ENCODE measurements at places on chromosomes 16 and 17.

DNA sequence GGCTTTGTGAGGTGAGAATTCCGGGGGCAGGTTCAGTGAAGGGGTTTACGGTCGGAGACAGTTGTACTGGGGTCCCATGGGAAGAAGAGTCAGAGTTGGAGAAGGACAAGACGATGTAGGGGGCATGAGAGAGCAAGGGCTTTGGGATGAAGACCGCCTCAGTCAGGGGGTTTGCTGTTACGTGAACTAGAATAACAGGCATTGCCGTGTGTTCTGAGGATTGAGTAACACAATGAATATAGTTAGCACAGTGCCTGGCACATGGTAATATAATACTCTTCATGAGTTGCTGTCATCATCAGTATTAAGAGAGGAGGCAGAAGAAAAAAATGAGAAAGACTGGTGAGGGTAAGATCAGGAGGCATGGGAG, 577 bp downstream of the ZNF646 start:
- no peak for DNase-seq

GRCh38 chr16:79691007-79691406, 90.5 kb upstream of the MAF start:
- DNase-seq: no peak

DNA sequence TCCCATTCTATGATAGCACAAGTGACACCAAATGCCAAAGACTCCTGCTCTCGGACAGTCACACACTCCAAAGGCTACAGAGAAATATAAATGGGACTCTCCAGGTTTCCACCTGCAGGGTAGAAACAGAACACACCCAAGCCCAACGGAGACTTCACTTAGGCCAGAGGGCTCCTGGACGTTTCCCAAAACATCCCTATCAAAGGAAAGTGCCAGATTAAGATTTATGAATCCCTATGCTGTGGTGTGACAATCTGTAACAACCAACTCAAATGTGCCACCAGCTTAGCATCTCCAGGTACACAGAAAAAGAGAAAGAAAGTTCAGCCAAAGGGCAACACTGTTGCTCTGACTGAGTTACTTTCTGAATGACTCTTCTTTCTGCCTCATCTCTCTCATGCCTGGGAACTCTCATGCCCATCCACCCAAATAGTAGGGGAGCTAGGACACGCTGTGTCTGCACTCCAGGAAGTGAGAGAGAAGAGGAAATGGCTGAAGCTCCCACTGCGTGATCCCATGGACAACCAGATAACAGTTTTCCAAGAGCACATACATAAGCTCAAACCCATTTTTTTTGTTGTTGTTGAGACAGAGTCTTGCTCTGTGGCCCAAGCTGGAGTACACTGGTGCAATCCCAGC, 49.7 kb downstream of the SMG6 start:
- no peak for DNase-seq

DNA sequence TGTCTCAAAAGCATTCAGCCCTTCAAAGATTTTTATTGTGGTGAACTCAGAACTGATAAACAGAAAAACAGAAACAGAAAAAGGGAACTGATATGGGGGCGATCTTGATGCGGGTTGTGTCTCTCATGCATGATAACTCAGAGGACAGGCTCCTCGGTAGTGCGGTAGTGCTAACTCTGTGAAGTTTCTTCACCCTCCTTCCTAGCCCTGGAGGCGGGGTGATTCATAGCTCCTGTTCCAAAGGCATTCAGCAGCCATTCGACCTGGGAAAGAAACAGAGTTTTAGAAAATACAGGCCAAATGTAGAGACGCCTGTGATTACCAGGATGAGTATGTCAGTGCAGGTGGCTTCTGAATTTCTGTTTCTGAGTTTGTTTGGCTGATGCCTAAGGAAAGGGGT, 5.5 kb upstream of the MAF start:
- DNase-seq: no peak

DNA sequence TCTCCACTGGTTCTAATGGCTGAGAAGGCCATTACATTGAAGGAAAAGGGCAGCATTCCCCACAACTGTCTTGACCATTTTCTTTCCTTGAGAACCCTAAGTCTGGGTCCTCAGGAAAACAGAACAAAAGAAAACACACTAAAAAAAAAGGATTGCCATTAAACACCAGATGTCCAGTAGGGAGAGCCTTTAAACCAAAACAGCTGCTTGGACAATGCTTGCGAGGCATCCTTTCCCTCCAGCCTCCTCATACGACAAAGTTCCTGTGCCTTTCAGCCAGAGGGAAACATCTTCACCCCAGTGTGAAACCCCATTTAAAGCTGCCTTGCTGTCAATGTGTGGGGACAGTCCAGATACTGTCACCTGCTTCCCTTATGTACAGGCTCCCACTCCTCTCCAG, 74.3 kb downstream of the MMD start:
- DNase-seq: no peak

DNA sequence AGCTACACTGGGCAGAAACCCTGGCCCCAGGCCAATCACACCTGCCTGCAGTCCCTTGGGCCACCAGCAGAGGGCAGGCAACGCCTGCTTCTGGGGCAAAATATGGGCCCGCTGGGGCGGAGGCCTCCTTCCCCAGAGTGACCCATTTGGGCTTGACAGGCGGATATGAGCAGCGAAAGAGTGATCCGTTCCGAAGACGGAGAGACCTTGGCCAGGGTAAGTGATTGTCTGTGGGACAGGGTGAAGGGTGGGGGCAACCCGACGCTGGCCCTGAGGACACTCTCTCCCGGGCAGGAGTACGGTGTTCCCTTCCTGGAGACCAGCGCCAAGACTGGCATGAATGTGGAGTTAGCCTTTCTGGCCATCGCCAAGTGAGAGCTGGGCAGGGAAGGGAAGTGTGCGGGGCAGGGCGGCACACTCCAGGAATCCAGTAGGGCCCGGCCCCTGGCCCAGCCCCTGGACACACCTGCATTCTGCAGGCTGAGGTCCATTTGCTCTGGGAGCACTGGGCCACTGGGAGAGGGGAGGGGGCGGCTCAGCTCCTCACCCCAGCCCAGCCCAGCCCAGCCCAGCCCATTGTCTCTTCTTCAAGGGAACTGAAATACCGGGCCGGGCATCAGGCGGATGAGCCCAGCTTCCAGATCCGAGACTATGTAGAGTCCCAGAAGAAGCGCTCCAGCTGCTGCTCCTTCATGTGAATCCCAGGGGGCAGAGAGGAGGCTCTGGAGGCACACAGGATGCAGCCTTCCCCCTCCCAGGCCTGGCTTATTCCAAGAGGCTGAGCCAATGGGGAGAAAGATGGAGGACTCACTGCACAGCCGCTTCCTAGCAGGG, 3.5 kb upstream of the NHERF1 start:
- peak; percentile 57 for DNase-seq

GRCh38 chr16:252366-253337, 18.0 kb downstream of the FAM234A start:
- no peak for DNase-seq

DNA sequence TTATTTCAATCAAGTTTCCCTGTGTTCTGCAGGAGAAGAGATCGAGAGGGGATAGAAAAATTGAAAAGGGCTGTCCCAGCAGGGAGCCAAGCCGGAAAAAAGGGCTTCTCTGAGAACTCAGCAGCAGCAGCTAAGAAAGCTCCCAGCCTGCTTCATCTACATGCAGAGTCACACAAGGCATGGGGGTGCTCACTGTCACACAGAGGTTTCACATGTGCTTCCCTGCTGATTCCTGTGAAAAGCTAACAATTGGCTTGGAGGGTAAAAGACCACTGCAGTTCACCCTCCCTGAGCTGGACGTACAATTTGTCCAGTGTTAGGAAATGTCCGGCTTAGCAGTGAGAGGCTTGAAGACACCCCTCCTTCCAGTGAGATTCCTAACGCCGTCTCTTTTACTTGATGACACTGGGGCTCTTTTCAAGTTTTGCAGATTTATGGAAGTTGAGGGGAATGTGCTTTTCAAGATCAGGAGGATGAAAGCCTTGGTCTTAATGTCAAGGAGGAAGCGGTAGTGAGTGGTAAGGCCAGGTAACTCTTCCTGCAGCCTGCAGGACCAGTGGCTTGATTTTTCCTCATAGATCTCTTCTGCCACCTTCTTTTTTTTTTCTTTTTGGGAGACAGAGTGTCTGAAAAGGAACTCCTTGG, 85.6 kb downstream of the WNT3 start:
- DNase-seq: no peak

DNA sequence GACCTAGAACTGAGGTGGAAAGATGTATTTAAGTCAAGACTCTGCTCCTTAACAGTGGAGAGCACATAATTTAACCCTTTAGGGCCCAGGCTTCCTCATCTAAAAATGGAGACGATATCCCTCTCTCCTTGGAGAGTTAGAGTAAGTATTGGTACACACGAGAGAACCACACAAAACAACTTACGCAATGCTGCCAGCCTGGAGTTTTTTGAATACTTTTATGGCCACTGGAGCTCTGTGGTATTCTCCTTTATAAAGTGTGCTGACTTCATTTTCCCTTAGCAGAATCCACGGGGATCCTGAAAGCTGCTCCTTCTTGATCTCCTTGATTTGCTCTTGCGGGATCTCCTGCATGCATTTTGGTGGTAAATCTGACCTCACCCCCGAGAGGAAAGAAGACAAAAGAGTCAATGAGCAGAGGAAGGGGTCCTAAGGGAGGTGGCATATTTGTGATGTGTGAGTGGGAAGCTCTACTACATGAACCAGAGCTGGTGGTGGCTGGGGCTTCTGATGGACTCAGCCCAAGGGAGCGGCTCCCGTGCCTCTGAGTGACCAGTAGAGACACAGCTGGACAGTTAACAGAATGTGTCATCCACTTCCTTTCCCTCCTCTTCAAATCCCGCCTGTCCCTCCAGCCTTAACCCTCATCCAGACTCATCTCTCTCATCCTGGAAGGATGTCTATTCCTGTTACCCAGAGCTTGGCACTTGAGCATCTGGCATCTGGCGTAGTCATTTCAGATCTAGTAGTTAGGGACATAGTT, 9.4 kb downstream of the MLKL start:
- no peak for DNase-seq

GRCh38 chr16:46693598-46693997, 4.1 kb downstream of the ORC6 start:
- DNase-seq: no peak

DNA sequence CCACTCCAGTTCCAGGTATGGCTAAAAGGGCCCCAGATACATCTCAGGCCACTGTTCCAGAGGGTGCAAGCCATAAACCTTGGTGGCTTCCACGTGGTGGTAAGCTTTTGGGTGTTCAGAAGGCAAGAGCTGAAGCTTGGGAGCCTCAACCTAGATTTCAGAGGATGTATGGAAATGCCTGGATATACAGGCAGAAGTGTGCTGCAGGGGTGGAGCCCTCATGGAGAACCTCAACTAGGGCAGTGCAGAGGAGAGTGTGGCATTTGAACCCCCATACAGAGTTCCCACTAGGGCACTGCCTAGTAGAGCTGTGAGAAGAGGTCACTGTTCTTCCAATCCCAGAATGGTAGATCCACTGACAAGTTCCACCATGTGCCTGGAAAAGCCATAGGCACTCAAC, 267.3 kb downstream of the SLC39A11 start:
- DNase-seq: no peak

- DNase-seq: no peak
Measured at GRCh38 chr17:1197379-1197778, 17.6 kb upstream of the ABR start.

- no peak for DNase-seq
Measured at GRCh38 chr17:80856863-80857755, 134.5 kb upstream of the CHMP6 start.

- DNase-seq: no peak
Measured at GRCh38 chr17:1302761-1303160, 23.3 kb downstream of the TRARG1 start.

DNA sequence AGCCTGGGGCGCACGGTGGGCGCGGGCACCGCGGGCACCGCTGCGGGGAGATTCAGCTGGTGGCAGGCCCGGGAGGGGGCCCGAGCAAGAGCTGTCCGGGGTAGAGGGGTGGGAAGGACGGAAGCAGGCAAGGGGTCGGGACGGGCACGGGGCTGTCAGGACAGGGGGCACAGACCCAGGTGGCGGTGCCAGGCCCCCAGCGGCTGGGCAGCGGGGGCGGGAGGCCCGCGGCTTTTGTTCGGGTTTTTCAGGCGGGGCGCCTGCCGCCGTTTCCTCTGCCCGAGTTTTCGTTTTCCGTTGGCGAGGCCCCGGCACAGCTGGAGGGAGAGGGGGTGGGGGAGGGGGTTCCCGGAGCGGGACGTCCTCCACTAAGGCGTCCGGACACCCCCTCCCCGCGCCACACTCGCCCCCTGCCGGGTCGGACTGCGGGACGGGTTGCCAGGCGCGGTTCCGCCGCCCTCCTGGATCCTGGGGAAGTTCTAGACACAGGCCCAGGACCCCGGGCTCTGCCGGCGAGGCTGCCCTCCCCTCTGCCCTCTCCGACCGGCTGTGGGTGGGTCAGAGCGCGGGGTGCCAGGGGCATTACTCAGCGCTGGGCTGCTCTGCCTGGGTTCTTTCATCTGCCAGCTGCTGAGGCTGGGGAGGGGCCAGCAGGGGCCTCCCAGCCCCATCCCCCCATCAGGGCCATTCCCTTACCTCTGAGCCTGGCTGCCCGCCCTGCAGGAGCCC, 543 bp downstream of the ARHGAP23 start:
- no peak for DNase-seq

- no peak for DNase-seq
Measured at GRCh38 chr17:51004249-51004648, 116.4 kb downstream of the SPAG9 start.

- DNase-seq: no peak
Measured at GRCh38 chr16:52652033-52652432, 105.1 kb upstream of the TOX3 start.

GRCh38 chr17:82907797-82908542, 68.1 kb upstream of the ZNF750 start:
- DNase-seq: no peak

DNA sequence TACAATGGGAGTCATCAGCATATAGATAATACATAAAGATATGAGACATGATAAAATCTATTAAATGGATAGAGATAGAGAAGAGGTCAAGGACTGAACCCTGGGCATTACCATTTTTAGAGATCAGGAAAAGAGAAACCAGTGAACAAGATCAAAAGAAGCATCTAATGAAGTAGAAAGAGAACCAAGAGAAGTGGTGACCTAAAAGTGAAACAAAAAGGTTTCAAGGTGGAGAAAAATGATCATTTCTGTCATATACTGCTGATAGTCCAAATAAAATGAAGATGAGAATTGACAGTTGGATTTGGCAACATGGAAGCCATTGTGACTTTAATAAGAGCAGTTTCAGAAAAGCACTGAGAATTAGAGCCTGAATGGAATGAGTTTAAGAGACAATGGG, 165.1 kb downstream of the PPM1E start:
- no peak for DNase-seq

DNA sequence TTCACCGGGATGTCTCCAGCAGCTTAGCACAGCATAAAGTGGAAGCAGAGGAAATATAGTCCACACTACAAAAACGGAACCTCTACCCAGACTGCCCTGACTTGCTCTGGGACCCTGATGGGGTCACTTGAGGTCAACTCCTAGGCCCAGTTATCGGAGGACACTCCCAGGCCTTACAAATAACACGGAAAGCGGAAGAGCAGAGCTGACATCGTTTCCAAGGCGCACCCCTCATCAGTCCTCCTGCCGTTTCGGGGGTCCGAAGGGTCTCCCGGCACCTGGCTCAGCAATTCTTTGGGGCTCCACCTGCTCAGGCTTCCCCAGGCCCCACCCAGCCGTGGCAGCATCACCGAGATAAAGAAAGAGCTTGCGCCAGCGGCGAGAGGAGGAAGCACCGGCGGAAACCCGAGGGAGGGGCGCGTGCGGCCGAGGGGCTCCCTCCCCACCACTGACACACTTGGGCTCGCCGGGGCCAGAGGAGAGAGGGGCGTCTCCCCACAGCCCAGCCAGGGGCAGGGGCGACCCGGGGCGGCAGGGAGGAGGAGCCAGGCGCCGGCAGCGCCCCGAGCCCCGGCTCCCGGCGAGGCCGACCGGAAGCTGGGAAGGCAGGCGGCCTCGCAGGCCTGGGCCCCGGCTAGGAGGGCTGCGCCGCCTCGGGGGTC, 727 bp downstream of the CORO7 start:
- DNase-seq: peak; percentile 27
